ENCODE measurements at places on chromosomes 7 and 10. TPM values are rescaled to one million over a fixed set of nuclear protein-coding genes. Genes with fewer than 3 reads are reported as not detected.

Gene SLC18A2
- not detected for total RNA-seq

Gene PLXNA4
- total RNA-seq: 0.79 TPM

Gene NKX2-3
- 0.08 TPM for total RNA-seq

Gene CFAP70
- 0.07 TPM for total RNA-seq

Gene HIBADH
- total RNA-seq: 44.4 TPM

Gene STOX1
- total RNA-seq: 0.45 TPM

Gene NYAP1
- 5.6 TPM for total RNA-seq

Gene IDI2
- not detected for total RNA-seq

Gene NPY
- total RNA-seq: not detected

Gene ZMIZ2
- 22.9 TPM for total RNA-seq

Gene TNRC18
- 45.0 TPM for total RNA-seq

Gene TAS2R3
- total RNA-seq: not detected

Gene THSD7A
- 1.7 TPM for total RNA-seq

Gene POMZP3
- 24.2 TPM for total RNA-seq

Gene CH25H
- total RNA-seq: 0.36 TPM

Gene ZNF736
- total RNA-seq: not detected
